ENCODE measurements at places on chromosomes 11 and 22. TPM values are rescaled to one million over a fixed set of nuclear protein-coding genes. Genes with fewer than 3 reads are reported as not detected.

Gene MFNG
- 12.8 TPM for total RNA-seq

- H3K27me3 ChIP-seq = no peaks in the 10 kb centered on the region
- H3K27ac ChIP-seq = no peak overlapping the region
- H3K4me1 ChIP-seq = peaks cover 31% of the 10 kb centered on the region
- DNase-seq = no peak
- H3K36me3 ChIP-seq = no peaks in the 10 kb centered on the region
Observed at GRCh38 chr11:2470495-2470894, 25.7 kb downstream of the KCNQ1 start.

- no peak overlapping the region for H3K27ac ChIP-seq
- no peak overlapping the region for H3K4me3 ChIP-seq
- H3K4me1 ChIP-seq = no peaks in the 10 kb centered on the region
Observed at GRCh38 chr11:34604145-34604544, 16.7 kb upstream of the EHF start.

GRCh38 chr11:33874433-33874832 lies 17.4 kb downstream of the LMO2 start:
- no peaks in the 10 kb centered on the region for H3K27me3 ChIP-seq
- no peak overlapping the region for H3K4me3 ChIP-seq
- H3K27ac ChIP-seq = no peak overlapping the region
- DNase-seq = no peak
- no peaks in the 10 kb centered on the region for H3K36me3 ChIP-seq
- no peaks in the 10 kb centered on the region for H3K4me1 ChIP-seq

DNA sequence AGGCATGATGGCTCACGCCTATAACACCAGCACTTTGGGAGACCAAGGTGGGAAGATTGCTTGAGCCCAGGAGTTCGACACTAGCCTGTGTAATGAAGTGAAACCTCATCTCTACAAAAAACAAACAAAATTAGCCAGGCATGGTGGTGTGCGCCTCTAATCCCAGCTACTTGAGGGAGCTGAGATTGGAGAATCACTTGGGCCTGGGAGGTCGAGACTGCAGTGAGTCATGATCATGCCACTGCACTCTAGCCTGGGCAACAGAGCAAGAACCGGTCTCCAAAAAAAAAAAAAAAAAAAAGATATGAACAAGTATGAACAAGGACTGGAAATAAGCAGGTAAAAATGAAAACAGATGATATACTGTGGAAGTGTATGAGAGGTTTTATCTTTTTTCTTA lies 54.1 kb upstream of the SOX6 start:
- H3K27ac ChIP-seq = no peak overlapping the region
- H3K27me3 ChIP-seq = no peaks in the 10 kb centered on the region
- DNase-seq = no peak
- H3K36me3 ChIP-seq = no peaks in the 10 kb centered on the region
- peaks cover 3% of the 10 kb centered on the region for H3K4me1 ChIP-seq

Gene PCF11
- total RNA-seq = 32.0 TPM

DNA sequence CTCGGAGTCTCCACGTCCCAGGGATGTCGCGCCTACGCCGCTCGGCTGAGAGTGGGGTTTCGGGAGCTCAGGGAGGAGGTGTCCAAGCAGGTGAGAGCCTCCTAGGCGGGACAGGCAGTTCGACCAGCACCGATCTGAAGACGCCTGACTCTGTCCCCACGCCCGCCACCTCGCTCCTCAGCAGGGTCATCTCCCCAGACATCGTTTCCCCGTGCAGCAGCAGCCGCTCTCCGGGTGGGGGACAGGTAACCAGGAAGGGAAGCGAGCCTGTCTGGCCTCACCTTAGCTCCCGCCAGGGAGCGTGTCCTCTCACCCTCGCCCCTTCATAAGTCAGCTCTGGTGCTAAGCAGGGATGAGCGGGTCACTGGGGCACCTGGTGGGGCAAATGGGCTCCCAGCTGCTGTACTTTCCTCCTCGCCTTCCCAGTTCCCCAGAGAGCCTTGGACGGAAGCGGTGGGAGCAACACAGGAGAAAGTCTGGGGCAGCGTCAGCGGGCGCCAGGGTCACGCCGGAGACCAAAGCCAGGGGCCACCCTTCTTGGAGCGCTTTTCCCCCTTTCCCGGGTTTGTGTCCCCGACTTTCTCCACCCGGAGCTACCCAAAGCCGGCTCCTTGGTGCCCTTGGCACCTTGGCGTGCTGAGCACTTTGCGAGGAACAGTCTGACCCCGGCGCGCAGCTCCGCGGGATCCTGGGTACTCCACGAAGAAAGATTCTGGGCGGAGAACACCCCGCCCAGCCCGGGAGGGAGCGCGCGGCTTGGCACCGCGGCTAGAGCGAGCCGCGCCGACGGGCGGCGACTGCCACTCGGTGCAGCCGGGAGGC lies 1.6 kb downstream of the SPON1 start:
- DNase-seq = peak; percentile 21
- H3K36me3 ChIP-seq = no peaks in the 10 kb centered on the region
- H3K4me1 ChIP-seq = no peaks in the 10 kb centered on the region
- H3K27ac ChIP-seq = no peak overlapping the region
- H3K4me3 ChIP-seq = peak overlapping the region; percentile 57
- H3K27me3 ChIP-seq = peaks cover 32% of the 10 kb centered on the region

- DNase-seq = no peak
- no peak overlapping the region for H3K4me3 ChIP-seq
- H3K27ac ChIP-seq = no peak overlapping the region
- H3K27me3 ChIP-seq = no peaks in the 10 kb centered on the region
- H3K36me3 ChIP-seq = no peaks in the 10 kb centered on the region
Observed at GRCh38 chr11:100205926-100206325, 481.2 kb upstream of the ARHGAP42 start.

DNA sequence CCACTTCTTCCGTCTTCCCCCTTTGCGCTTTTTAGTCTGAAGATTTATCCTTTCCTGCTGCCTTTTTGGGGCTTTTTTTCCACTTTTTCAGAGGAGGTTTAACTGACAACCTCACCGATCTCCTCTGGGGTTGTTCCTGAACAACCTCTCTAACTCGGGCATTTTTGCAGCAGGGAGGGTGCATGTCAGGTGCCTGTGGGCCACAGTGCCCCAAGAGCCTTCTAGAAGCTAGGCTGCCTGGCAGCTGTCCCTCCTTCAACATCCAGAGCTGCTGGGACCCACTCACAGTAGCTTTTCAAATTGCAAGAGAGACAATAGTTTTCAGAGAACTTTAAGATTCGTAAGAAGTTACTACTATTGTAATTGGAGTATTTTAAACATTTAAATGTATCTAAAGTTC lies 1112.4 kb upstream of the CNTN5 start:
- H3K4me3 ChIP-seq = no peak overlapping the region
- no peaks in the 10 kb centered on the region for H3K36me3 ChIP-seq
- H3K27me3 ChIP-seq = no peaks in the 10 kb centered on the region
- peak; percentile 20 for DNase-seq

- H3K36me3 ChIP-seq = no peaks in the 10 kb centered on the region
- no peak overlapping the region for H3K4me3 ChIP-seq
Observed at GRCh38 chr11:85086504-85087284, 540.5 kb downstream of the DLG2 start.

- no peak overlapping the region for H3K27ac ChIP-seq
- H3K4me1 ChIP-seq = peaks cover 81% of the 10 kb centered on the region
- no peak overlapping the region for H3K4me3 ChIP-seq
- no peak for DNase-seq
Observed at GRCh38 chr11:64772303-64773018, 5.9 kb downstream of the SF1 start.

GRCh38 chr11:76184551-76184993 lies 21.7 kb downstream of the WNT11 start:
- peaks cover 24% of the 10 kb centered on the region for H3K4me1 ChIP-seq
- H3K4me3 ChIP-seq = no peak overlapping the region
- peak overlapping the region; percentile 38 for H3K27ac ChIP-seq
- H3K27me3 ChIP-seq = no peaks in the 10 kb centered on the region
- H3K36me3 ChIP-seq = no peaks in the 10 kb centered on the region
- no peak for DNase-seq

Measured in heart left ventricle (tissue), 16 donors.